ENCODE measurements at places on chromosomes 11 and 22. TPM values are rescaled to one million over a fixed set of nuclear protein-coding genes. Genes with fewer than 3 reads are reported as not detected.
A peak's percentile ranks its signal among the peaks of the same experiment; 100 is the strongest.

GRCh38 chr11:17646451-17647145, 72.8 kb upstream of the MYOD1 start:
- peaks cover 11% of the 10 kb centered on the region for H3K4me1 ChIP-seq
- H3K36me3 ChIP-seq, result no peaks in the 10 kb centered on the region
- peaks cover 37% of the 10 kb centered on the region for H3K27me3 ChIP-seq
- no peak for DNase-seq
- H3K27ac ChIP-seq, result no peak overlapping the region

- no peak for DNase-seq
- no peaks in the 10 kb centered on the region for H3K4me1 ChIP-seq
These were observed 18.2 kb upstream of the CD81 start for GRCh38 chr11:2358754-2359442.

DNA sequence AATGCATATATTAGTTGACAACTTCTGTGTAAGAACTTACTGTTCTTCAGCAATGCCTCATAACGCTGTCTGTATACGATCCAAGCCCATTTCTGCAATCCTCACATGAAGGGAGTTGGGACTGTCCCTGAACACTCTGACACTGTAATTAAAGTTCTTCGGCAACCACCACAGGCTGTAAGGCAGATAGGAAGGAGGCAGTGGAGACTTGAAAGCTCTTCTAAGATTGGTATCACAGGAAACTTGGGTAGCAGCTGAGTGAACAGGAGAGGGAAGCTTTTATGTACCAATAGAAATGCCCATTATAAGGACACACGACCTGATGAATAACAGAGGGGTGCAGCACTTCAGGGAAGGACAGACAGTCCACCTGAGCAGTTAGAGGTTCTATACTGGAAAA, 12.0 kb upstream of the GAB2 start:
- no peak for DNase-seq
- no peaks in the 10 kb centered on the region for H3K27me3 ChIP-seq

GRCh38 chr11:130609121-130610035, 160.9 kb downstream of the ADAMTS15 start:
- no peak overlapping the region for H3K4me3 ChIP-seq
- H3K27me3 ChIP-seq, result peaks cover 8% of the 10 kb centered on the region
- DNase-seq, result peak; percentile 36
- no peaks in the 10 kb centered on the region for H3K36me3 ChIP-seq
- H3K27ac ChIP-seq, result no peak overlapping the region

GRCh38 chr11:46149826-46150225, 28.6 kb upstream of the PHF21A start:
- H3K27ac ChIP-seq, result no peak overlapping the region
- H3K4me3 ChIP-seq, result no peak overlapping the region
- DNase-seq, result no peak
- no peaks in the 10 kb centered on the region for H3K36me3 ChIP-seq
- peaks cover 33% of the 10 kb centered on the region for H3K27me3 ChIP-seq

DNA sequence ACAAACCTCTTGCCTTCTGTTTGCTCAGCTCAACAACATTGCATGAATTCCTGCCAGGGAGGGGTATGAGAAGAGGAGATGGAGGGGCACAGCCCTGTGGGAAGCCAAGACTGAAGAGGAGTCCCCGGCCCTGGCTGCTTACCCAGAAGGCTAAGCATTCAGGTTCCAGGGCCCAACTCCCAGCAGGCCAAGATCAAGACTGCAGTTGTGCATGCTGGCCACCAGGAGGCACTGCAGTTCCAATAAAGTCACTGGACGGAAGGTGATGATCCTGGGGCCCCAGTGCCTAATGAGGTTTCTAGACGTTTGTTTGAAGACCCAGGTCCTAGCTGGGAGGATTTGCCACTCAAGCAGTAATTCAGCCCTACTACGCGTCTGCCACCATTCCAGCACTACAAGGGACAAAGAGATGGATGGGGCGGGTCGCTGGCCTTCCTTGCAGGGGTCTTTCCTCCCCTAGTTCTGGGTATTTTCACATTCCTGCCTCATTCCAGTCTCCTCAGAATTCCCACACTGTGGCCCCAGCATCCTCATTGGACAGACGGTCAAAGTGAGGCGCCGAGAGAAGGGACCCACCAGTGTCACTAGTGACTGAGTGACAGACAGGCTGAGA, 23.6 kb downstream of the ALX4 start:
- peaks cover 16% of the 10 kb centered on the region for H3K27me3 ChIP-seq
- H3K4me1 ChIP-seq, result peaks cover 17% of the 10 kb centered on the region
- no peak overlapping the region for H3K4me3 ChIP-seq
- H3K27ac ChIP-seq, result no peak overlapping the region
- no peak for DNase-seq

GRCh38 chr11:126452241-126453101, 97.0 kb downstream of the ST3GAL4 start:
- no peak overlapping the region for H3K27ac ChIP-seq
- no peaks in the 10 kb centered on the region for H3K36me3 ChIP-seq
- H3K4me3 ChIP-seq, result no peak overlapping the region
- H3K4me1 ChIP-seq, result peaks cover 12% of the 10 kb centered on the region
- DNase-seq, result no peak

- no peak for DNase-seq
- no peak overlapping the region for H3K4me3 ChIP-seq
- peaks cover 17% of the 10 kb centered on the region for H3K4me1 ChIP-seq
- no peak overlapping the region for H3K27ac ChIP-seq
- no peaks in the 10 kb centered on the region for H3K27me3 ChIP-seq
- H3K36me3 ChIP-seq, result peaks cover 56% of the 10 kb centered on the region
These were observed 77.0 kb upstream of the GRK3 start for GRCh38 chr22:25487508-25487907.

DNA sequence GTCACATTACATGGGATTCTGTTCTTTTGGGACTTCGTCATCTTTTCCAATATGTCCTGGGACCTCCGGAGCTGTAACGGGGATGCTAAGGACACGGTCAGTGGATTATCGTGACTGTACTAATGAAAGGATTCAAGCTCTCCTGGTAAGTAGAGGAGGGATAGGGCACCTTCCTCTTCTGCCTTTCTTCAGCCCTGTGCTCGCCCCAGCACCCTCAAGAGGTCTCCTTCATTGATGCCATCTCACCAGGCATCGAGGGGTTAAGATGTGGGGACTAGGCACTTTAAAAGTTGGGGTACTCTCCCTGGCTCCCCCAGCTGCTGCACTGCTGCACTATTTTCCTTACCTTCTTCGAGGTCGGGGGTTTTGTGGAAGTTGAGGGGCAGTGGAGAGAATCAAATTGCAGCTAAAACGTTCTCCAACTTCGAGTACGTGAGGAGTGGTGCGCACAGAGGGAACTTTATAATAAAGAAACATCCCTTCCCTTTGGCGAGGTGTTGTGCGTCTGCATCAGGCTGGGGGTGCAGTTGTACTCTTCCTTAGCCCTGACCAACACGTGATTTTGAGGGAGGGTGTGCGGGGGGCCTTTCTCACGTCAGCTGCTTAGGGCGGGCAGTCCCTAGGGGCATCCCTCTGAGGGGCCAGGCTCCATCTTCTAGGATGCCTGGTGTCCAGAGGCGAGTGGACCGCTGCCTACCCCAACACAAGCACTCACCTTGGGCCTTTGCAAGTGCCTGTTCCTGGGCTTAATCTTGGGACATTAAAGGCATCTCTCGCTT, 96.1 kb downstream of the GRAMD1B start:
- H3K4me3 ChIP-seq, result no peak overlapping the region
- H3K4me1 ChIP-seq, result peaks cover 8% of the 10 kb centered on the region
- H3K27me3 ChIP-seq, result peaks cover 5% of the 10 kb centered on the region
- no peak for DNase-seq
- no peaks in the 10 kb centered on the region for H3K36me3 ChIP-seq

DNA sequence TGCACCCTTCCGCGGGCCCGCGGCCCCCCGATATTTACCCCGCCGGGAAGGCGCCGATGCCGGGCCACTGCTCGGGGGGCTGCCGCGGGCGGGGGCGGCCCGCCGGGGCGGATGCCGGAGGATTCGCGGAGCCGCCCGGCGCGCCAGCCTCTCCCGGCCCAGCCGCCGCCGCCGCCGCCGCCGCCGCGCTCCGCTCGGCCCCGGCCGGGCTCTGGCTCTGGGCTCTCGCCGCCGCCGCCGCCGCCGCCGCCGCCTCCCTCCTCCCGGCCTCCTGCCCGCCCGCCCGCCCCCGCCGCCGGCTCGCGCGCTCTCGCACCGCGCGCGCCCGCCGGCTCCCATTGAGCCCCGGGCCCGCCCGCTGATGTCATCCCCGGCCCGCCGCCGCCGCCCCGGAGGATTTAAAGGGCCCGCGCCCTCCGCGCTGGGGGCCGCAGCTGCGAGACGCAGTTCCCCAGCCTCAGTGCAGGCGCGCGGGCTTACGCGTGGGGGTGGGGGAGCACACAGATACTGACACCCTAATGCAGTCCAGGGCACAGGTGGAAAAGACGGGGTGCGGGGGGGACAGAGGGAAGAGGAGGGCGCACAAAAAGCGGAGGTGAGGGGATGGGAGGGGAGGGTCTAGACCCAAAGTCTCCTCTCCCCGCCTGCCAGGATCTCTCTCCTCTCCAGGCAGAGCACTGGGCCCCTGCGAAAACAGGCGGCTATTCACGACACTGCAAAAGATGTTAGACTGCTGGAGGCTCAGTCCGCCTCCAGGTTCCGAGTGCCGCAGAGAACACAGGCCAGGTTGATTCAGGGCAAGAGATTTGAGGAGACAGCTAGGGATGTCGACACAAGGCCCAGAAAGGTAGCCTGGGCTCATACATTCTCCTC, at the start of gene CSNK1E:
Gene CSNK1E (minus strand): TSS at position 312 of the 873 bp plus-strand sequence. CDS start 3,276 bp downstream, outside the sequence.
- peaks cover 3% of the 10 kb centered on the region for H3K36me3 ChIP-seq
- H3K27ac ChIP-seq, result peak within 1 kb of the TSS; percentile 100
- H3K4me1 ChIP-seq, result peaks cover 42% of the 10 kb centered on the region

DNA sequence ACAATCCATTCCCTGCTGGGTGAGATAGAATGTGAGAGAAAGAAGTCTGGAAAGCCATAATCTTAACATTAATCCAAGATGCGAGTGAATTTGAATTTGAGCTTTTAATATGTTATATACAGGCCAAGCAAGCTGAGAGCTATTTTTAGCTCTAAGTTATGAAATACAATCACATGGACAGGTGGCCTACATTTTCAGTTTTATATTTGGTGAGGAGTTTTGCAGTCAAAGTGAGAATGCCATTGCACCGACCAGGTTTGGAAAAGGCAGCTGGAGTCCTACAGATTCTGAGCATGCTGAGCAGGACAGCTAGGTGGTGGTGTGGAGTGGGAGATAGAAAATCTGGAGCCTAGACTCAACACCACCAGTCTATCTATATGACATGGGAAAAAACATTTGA, 12.0 kb downstream of the OR5B21 start:
- DNase-seq, result no peak
- no peaks in the 10 kb centered on the region for H3K36me3 ChIP-seq
- H3K27ac ChIP-seq, result no peak overlapping the region
- no peak overlapping the region for H3K4me3 ChIP-seq
- no peaks in the 10 kb centered on the region for H3K4me1 ChIP-seq
- peaks cover 8% of the 10 kb centered on the region for H3K27me3 ChIP-seq

DNA sequence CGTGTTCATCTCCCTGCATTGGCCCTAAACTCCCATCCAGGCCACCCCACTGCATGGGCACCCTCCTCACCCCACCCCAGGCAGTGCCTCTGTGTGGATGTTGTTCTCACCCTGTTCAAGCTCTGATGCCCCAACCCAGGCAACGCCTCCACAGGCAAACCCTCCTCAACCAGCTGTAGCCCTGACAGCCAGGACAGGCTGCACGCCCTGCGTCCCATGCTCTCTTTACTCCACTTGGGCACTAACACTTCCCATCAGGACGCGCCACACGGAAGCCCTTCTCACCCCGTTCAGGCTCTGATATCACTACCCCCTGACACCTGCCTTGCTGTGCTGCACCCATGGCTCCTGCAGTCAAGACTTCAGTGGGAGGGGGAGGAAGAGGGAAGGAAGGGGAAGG, 47.9 kb downstream of the KCNJ1 start:
- DNase-seq, result no peak
- no peak overlapping the region for H3K4me3 ChIP-seq
- no peak overlapping the region for H3K27ac ChIP-seq
- no peaks in the 10 kb centered on the region for H3K36me3 ChIP-seq
- peaks cover 28% of the 10 kb centered on the region for H3K4me1 ChIP-seq
- H3K27me3 ChIP-seq, result peaks cover 15% of the 10 kb centered on the region

- H3K36me3 ChIP-seq, result no peaks in the 10 kb centered on the region
- H3K27me3 ChIP-seq, result peaks cover 28% of the 10 kb centered on the region
- peak overlapping the region; percentile 82 for H3K27ac ChIP-seq
- no peak for DNase-seq
- H3K4me3 ChIP-seq, result peak overlapping the region; percentile 97
These were observed 774 bp upstream of the E2F8 start for GRCh38 chr11:19241260-19242178.

DNA sequence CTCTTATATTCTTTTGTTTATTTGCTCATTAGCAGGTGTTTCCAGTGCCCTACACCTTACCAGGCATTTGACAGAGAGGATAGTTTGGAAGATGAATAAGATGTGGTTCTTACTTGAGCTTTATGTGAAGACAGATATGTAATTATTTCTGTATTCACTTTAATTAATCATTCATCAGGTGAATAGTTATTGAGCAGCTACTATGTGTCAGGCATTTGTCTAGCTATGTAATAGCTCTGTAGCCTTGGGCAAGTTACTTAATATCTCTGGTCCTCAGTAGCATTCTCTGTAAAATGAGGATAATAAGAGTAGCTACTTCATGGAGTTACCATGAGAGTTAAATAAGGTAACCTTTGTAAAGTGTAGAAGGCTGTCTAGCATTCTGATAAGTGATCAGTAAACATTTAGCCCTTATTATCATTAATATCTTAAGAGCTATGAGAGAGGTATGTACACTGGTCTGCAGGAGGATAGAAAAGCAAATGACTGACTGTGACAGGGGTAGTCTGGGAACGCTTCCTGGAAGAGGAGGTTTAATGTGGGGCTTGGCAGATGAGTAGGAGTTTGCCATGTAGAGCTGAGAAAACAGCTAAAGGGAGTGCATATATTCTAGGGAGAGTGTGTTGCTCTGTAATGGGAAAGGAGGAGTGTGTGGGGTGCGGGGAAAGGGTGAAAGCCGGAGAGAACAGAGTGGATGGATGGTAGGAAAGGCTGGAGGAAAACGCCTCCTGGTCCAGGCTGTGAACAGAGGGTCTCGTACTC, 56.1 kb downstream of the MICAL2 start:
- H3K4me1 ChIP-seq, result no peaks in the 10 kb centered on the region
- peak overlapping the region; percentile 78 for H3K27ac ChIP-seq
- DNase-seq, result no peak
- H3K27me3 ChIP-seq, result no peaks in the 10 kb centered on the region

GRCh38 chr22:35622191-35622913, 5.2 kb upstream of the MB start:
- no peaks in the 10 kb centered on the region for H3K27me3 ChIP-seq
- H3K36me3 ChIP-seq, result no peaks in the 10 kb centered on the region
- H3K4me3 ChIP-seq, result no peak overlapping the region

GRCh38 chr11:132587716-132588115, 944.6 kb downstream of the OPCML start:
- no peak for DNase-seq
- no peaks in the 10 kb centered on the region for H3K36me3 ChIP-seq
- no peak overlapping the region for H3K27ac ChIP-seq
- no peak overlapping the region for H3K4me3 ChIP-seq
- peaks cover 6% of the 10 kb centered on the region for H3K27me3 ChIP-seq

Gene OR5P2
- total RNA-seq, result 0.26 TPM

Gene ANGPTL5
- total RNA-seq, result not detected

Gene KCNQ1OT1
- 7.0 TPM for total RNA-seq

Gene TSSK2
- total RNA-seq, result not detected

Gene CD3G
- 0.21 TPM for total RNA-seq
